ENCODE measurements at places on chromosomes 12 and 14. TPM values are rescaled to one million over a fixed set of nuclear protein-coding genes. Genes with fewer than 3 reads are reported as not detected.

The GPR135 gene
- 3.1 TPM for total RNA-seq

GRCh38 chr14:81169711-81170103, 51.1 kb downstream of the GTF2A1 start:
- DNase-seq = peak; percentile 80

The SRRM4 gene
- under 0.01 TPM for total RNA-seq

DNA sequence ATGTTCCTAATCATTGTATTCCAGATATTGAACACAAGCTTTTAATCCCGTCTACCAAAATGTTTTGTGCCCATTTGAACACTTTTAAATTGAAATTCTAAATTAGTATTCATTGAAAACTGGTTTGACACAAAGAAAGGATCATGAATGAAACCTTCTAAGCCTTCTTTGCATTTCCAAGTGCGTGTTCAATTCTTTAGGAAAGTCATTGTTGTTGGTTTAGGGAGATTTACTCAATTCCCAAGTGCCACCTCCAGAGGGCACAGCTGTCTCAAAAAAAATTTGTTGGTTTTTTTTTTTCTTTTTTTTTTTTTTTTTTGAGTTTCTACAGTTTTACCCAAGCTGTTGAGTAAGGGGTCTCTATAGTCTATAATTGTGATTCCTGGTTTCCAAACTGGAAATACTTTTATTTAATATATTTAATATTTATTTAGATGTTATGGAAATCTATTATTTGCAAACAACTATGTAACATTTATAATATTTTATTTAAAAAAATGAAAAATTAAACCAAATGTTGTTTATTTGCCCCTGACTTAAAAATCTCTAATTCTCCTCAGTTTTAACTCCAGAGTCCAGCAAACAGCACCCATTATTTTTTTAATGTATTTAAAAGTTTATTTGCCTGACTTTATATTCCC, 79.9 kb downstream of the NEDD1 start:
- no peak for DNase-seq

- peak; percentile 39 for DNase-seq
Observed at GRCh38 chr12:45660330-45660729, 69.2 kb upstream of the ARID2 start.

- no peak for DNase-seq
Observed at GRCh38 chr14:22627506-22628263, 16.5 kb downstream of the OR6J1 start.

DNA sequence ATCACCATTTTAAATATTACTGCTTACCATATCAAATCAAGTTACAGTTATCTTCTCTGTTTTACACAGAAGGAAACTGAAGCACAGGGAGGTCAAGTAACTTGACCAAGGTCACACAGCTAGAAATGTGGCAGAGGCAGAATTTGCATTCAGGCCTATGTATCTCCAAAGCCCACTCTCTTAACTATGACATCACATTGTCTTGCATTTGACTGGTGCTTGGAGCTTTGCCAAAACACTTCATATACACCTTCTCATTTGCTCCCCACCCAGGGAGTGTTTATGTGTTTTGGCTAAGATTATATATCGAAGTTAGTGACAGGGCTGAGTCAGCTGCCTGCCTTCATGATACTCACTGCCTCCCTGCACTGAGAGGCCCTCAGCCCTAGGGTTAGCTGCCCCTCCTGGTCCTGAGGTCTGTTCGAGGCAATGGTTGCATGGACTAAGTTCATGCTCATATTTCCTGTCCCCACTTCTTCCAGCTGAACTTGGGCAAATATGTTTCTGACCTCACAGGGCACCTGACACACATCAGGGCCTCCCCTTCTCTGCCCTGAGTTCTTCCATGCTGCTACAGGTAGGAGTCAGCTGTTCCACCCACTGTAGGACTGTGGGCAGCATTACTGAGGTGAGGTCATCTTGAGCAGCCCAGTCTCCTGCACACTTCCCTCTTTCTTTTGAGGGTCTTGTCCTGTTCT, 1.8 kb downstream of the GALNT6 start:
- peak; percentile 24 for DNase-seq

The KRT80 gene
- 8.1 TPM for total RNA-seq

DNA sequence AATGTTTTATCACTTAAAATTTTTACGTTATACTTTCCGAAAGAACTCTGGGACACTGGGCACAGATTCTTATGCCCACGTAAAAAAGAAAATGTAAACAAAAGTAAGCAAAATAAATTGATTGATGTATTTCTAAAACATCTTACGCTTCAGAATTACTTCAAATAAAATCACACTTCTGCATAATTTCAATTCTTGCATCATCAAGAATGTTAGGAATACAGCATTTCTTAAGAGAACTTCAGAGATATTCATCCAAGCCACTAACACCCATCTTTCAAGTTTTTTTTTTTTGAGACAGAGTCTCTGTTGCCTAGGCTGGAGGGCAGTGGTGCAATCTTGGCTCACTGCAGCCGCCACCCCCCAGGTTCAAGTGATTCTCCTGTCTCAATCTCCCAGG, 180.6 kb downstream of the MED13L start:
- no peak for DNase-seq

The RNASE1 gene
- total RNA-seq = 877 TPM

DNA sequence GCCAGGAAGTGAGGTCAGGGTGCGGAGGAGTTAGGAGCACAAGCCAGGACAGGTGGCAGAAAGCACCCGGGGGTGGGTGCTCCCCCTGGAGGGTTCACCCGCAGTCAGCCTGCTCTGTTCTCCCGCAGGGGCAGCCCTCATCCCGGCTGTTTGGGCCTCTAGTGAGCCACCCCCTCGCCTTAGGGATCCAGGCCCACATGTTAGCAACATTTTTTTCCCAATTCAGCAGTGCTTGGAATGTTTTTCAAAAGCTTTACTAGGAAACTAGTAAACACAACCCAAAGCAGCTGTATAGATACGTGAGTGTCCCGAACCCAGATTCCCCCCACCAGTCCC, 28.5 kb upstream of the NXPH4 start:
- no peak for DNase-seq

DNA sequence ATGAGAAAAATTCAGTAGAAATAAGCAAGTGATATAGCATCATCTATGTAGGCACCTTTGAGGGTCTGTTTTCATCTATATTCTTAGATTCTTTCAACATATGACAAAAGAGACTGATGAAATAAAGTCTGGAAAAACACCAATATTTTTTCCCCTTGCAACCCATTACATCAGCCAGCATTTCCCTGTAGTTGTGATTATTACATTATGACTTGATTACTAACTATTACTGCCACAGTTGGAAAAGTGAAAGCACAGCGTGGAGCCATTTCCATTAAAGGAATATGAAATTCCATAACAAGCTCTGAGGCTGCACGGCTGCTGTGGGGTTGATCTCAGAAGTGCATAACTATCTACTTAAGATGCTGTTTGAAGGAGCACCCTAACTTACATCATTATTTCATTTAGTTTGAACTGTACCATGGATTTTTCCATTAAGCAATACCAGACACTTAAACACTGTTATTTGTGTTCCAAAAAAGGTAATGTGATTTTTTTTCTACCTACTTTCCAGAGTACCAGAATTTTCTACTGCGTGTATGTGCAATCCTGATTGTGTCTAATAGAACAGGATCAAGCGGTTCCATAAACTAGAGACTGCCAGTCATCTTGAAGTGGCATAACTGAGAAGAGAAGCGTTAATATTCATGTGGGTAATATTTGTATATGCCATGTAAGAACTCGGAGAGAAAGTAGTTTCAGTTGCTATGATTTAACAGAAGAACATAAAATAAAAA, 405.5 kb downstream of the MDGA2 start:
- DNase-seq = no peak

The NTF3 gene
- total RNA-seq = 0.71 TPM

The CDCA3 gene
- total RNA-seq = 2.8 TPM

DNA sequence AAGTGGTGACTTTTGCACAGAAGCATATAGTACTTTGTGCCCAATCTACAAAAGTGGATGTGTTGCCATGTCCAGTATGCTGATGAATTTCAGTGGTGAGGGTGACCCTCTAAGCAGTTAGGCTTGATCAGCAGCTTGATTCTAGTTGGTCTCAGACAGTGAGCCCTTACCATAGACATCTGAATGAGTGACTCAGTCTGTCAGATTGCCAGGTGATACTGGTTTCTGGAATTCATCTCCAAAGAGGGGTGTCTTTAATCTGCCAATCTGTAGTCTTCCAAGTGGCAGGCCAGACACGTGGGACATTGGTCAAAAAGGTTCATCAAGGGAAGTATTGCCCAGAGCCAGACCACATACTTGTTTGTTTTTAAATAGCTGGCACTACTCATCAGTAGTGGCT, 187.4 kb upstream of the SLC16A7 start:
- no peak for DNase-seq

GRCh38 chr12:129949651-129950050, 45.8 kb upstream of the TMEM132D start:
- no peak for DNase-seq

The APOLD1 gene
- total RNA-seq = 36.5 TPM

Data from upper lobe of left lung (tissue), 6 donors.